D341Med (cell line): ENCODE measurements at places on chromosomes 16 and 17.

DNA sequence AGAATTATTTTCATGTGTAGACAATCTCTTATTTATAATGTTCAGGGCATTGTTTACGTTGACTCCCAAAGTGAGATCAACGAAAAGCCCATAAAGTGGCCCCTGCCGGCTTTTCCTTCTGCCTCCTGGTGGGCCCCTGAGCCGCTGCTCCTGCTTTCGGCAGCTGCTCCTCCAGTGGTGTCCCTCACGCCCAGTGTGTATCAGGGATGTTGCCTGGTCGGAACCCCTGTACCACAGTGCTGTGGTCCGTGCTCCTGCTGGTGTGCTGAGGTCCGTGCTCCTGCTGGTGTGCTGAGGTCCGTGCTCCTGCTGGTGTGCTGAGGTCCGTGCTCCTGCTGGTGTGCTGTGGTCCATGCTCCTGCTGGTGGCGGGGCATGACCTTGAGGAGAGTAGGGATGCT lies 107.6 kb downstream of the BANP start:
- DNase-seq = no peak

DNA sequence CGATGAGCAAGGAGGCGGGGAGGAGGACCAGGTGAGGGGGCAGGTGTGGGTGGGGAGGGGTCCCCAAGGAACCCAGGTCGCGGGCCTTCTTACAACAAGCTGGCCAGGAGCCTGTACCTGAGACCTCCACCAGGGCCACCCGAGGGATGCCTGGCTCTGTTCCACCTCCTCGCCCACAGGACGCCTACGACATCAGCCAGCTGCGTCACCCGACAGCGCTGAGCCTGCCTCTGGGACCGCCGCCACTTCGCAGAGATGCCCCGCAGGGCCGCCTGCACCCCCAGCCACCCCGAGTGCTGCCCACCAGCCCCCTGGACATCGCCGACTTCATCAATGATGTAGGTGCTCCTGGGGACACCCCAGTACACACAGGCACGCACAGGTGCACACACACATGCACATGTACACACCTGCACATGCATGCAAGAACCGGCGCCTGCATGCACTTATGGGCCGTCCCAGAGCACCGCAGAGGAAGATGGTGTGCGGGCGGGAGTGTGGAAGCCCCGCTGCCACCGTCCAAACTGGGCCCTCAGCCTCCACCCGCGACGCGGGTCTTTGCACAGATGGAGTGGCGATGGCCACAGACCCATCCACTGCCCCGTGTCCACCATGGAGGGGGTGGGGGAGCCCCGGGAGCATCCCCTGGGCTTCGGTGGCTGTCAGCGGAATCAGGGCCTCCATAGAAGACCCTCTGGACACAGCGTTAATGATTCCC lies 6.6 kb downstream of the SLC22A31 start:
- no peak for DNase-seq

GRCh38 chr17:61981323-61981722 lies 53.5 kb upstream of the INTS2 start:
- no peak for DNase-seq

DNA sequence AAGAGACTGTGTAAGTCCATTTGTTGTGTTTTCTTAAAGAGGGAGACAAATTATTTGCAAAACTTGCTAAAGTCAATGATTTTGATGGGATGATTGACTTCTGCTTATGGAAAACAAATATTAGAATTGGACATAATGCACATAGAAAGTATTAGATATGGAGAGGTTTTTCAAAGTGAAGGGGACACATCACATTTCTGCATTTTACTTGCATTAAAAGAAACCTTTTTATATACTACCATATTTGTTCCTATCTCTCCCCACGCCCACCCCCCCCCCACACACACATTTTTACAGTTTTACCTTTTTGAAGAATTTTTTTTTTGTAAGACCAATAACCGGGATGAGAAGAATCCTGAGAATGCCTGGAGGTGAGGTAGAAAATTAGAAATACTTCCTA lies 8.6 kb upstream of the OR4D2 start:
- no peak for DNase-seq

DNA sequence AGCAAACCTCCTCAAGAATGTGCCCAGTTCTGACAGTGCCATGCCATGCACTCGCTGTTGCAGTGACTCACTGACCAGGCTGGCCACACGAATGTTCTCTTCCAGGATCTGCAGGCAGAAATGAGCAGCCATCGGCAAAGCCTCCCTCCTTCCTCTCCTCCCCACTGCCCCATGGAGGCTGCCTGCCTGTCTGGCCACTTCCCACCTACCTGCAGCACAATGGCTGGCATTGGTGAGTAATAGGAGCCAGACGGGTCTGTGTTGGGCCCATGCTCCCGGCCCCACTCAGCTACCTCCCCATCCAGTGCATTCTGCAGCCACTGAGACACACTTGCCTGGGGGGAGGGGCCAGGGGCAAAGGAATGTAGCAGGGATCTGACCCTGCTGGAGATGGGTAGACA lies 2.8 kb upstream of the MATCAP1 start:
- DNase-seq = no peak

- DNase-seq = no peak
Measured at GRCh38 chr16:80500116-80500859, 40.5 kb upstream of the DYNLRB2 start.

DNA sequence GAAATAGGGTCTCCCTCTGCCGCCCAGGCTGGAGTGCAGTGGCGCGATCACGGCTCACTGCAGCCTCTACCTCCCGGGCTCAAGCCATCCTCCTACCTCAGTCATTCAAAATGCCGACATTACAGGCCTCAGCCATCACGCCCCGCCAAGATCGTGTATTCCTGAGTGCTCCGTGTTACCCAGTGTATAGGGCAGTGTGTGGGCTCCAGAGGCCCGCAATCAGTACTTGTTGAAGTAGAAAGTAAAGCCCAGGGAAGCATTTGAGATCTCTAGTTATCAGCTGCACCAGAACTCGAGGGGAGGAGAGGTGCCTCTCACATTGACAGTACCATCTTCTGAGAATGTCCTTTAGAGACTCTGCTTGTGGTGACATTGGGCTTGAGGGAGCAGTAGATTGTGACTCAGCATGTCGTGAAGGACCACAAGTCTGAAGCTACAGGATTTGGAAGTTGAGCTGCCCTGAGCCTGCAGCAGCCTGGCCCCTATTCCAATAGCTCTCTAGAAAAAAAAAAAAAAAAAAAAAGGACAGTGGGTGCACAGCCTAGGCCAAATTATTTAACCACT lies 1.1 kb upstream of the PRPSAP1 start:
- DNase-seq = peak; percentile 33

DNA sequence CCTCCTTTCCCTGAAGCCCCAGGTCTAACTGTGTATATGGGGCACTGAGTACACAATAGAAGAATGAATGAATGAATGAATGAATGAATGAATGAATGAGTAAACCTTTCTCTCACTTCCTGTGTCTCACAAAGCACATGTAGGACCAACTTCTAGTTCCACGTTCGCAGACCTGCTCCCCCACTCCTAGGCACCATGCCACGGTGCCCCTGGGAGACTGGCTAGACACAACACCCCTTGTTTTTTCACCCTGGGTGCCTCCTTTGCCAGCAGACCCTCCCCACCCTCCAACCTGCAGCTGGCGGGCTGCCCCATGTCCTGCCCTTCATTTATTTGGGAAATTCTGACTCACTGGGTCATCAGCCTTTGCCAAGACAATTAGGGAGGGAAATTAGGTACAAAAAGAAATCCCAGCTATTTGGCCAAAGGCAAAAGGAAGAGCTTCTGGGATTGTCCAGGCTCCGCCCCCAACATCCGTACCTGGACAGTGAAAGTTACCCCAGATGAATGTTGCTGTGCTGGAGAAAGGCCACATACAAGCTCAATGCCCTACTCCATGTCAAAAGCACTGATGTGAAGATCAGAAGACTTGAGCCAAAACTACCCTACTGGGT lies 7.7 kb downstream of the CES1 start:
- no peak for DNase-seq

GRCh38 chr17:43393944-43394482 lies 4.8 kb upstream of the ARL4D start:
- DNase-seq = peak; percentile 80

DNA sequence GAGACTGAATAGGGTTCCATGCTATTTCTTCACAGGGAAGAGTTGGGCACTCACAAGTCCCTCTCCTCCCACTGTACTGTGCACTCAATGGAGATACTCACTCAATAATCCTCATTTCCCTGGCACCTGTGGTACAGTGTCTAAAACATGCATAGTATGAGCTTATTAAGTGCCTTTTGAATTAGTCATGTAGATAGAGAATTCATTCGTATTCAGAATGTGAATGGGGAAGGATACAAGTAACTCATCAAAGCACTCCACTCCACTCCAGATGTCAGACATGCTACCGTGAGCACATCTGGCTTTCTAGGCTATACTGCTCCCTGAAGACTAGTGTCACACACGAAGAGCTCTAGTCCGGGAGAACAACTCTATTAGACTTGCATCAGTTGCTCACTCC lies 6.3 kb downstream of the C17orf75 start:
- DNase-seq = no peak

DNA sequence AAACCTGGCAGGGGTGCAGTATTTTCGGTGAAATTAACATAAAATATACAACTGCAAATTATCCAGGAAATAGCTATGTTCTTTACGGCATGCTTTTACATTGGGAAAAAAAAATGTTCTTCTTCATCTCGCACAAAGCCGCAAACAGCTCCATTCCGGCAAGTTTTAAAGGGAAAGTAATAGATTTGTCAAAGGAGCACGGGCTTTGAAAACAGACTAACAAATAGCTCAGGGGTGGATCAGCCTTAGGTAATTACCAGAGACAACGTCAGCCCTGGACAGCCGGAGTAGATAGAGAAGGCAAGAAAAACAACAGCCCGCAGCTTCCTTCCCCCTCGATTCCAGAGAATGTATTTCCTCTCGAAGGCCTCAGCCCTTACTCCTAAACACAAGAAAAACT lies 222.5 kb downstream of the C16orf78 start:
- no peak for DNase-seq

GRCh38 chr16:85891776-85892166 lies 7.2 kb upstream of the IRF8 start:
- DNase-seq = no peak

GRCh38 chr16:85750827-85751697 lies at the start of gene C16orf74:
Gene C16orf74, minus strand, starts transcription at chr16:85751096. Its CDS starts 15,879 bp downstream, at chr16:85735217.
- peak; percentile 89 for DNase-seq

GRCh38 chr17:50697062-50697461 lies 10.7 kb downstream of the ANKRD40 start:
- no peak for DNase-seq

DNA sequence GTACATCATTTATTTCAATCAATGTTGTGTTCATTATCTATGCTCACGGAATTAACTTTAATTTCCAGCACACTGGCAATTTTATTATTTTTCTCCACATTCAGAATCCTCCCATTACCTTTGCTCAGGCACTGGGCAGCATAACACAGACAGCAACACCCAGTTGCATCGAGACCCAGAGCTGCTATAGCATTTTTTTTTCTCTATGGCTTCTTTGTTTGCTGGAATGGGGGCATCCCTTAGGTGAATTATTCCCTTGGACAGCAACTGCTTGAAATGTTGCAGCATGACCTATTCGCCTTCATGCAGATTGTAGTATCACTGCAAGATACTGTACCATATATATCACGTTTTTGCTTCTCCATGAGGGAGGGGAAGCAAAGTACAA lies 88.8 kb downstream of the CHD9NB start:
- no peak for DNase-seq

GRCh38 chr17:31967648-31968047 lies 30.8 kb downstream of the SUZ12 start:
- no peak for DNase-seq

GRCh38 chr16:10297341-10298006 lies 88.4 kb upstream of the ATF7IP2 start:
- no peak for DNase-seq

DNA sequence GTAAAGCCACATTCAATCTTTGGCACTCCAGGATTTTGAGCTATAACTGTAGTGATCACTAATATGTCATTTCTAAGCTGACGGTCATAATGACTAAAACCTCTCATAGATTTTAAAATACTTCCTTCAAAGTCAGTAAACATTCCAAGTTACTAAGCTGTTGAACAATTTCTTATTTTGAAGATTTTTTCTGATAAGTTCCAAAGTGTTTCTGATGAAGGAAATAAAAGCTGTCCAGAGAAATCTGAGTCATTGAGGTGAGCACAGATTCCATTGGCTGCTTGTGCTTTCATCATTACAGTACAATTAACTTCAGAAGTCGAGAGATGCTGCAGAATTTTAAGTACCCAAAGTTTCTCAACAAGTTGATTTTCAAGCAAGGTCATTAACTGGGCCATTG lies 23.9 kb downstream of the NLRC5 start:
- DNase-seq = no peak

DNA sequence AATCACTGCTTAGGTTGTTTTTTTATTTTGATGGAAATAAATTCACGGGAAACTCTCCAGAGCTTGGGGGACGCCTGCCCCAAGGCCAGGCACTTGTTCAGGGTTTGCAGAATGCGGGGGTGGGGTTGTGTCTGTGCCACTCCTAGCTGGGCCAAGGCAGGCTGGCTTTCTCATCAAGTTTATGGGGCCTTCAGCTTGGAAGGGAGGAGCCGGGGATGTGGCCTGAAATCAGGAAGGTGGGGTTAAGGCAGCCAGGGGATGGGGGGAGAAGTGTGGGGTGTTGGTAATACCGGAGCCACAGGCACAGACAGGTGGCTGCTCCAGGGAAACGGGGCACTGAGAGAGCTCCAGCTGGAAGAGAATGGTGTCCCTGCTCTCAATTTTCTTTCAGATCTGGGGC lies 1.7 kb upstream of the CHAD start:
- no peak for DNase-seq

GRCh38 chr17:27797390-27798091 lies 2.8 kb downstream of the NOS2 start:
- no peak for DNase-seq

DNA sequence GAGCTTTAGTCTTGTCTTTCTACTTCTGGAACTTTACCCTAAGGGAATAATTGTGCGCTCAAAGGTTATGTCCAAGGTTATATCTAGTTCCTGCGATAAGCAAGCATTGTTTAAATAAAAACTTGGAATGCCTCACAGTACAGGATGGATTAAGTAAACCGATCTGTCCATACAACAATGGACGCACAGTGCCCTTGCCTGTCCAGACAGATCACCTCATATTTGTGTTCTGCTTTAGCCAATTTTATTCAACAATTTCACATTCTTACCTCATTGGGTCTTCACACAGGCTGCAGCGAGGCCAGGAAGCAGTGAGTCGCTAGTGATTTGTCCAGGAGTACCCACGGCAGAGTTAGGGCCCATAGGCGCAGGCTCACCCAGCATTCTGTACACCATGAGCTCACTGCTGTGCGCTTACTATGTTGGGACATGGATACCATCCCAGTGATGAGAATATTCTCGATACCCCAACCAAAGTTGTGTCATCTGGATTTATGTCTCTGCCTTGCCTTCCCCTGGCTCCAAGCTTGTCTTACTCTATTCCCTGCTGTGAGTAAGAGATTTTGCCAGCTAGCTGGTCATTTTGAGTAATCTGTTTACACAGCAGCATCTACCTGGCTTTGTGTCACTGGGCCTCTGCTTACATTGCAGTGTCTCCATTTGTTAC lies 39.8 kb downstream of the USP43 start:
- no peak for DNase-seq

- DNase-seq = no peak
Measured at GRCh38 chr16:1069154-1069553, 3.4 kb upstream of the SSTR5 start.

- no peak for DNase-seq
Measured at GRCh38 chr16:69089091-69089910, 16.2 kb upstream of the HAS3 start.
